ENCODE measurements at places on chromosomes 1 and 21.

- no peak for DNase-seq
Measured at GRCh38 chr1:16418823-16419425, 18.3 kb downstream of the SPATA21 start.

DNA sequence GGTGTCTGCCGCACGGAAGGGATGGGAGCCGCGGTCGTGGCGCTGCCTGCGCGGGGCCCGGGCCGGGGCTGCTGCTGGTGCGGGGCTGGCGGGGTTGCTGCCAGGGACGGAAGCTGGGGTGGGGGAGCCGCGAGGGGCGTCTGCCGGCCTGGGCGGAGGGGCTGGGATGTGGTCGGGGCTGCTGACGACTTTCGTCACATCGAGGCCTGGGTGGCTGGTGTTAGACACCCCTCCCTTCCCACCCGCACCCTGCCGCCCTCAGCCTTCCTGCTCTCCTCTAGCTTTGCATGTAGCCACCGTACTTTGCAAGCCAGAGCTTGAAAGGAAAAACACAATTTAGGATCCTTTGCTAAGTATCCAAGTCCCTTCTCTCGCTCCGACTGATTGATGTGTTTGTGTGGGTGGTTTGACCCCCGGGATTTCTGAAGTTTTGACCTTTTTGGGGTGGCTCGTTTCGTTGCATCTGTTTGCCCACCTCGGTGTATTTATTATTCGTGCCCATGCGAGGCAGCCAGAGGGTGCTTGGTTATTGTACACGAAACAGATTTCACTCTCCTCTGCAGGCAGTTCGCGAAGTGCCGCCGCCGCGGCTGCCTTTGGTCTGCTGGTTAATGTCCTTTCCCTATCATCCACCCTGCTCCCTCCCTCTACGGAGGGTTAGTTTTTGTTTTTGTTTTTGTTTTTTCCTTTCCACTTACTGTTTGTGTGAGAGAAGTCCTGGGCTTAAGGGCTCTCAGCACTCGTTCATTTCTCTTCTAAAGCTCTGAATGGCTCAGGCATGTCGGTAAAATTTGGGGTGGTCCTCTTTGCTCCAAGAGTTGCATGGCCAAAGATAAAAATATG is 868 bp downstream of the C1orf21 start:
- DNase-seq, result peak; percentile 21

GRCh38 chr21:43916691-43917514 is 51.9 kb downstream of the AGPAT3 start:
- no peak for DNase-seq

GRCh38 chr21:21898801-21899200 is 900.6 kb downstream of the NCAM2 start:
- DNase-seq, result no peak

DNA sequence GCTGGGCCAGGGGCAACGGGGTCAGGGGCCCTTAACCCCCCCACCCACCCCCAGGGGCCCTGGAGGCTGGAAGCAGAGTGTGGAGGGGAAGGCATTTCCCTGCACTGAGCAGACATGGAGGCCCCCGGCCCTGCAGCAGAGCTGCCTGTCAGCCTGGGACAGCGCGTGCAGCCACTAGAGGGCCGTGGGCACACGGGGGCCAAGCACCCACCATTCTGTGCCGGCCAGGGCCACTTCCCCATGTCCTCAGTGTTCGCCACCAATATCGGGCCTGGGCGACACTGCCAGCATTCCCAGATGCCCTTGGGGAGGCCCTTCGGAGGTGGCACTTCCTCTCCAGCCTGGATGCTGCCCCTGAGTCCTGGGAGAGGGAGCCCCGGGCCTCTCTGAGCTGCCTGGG is 23.2 kb upstream of the ARHGEF16 start:
- DNase-seq, result no peak

DNA sequence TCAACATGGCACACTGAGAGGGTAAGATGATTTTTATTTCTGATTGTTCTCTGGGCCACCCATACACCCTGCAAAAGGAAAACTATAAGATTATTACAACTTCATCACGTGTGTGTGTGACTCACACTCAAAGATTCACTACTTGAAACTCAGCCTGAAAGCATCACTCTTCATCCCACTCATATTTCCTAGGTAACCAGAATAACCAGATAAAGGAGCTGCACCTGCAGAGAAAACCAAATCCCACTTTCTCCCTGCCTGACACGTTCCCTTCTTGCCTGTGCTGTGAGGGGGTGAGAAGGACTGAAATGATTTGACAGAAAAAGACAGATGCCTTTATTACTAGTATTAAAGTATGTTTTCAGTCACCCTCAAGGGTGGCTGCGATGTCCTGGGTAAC is 131.6 kb downstream of the TGFBR3 start:
- no peak for DNase-seq

- DNase-seq, result peak; percentile 65
Measured at GRCh38 chr21:14383596-14384180, 742 bp upstream of the HSPA13 start.

DNA sequence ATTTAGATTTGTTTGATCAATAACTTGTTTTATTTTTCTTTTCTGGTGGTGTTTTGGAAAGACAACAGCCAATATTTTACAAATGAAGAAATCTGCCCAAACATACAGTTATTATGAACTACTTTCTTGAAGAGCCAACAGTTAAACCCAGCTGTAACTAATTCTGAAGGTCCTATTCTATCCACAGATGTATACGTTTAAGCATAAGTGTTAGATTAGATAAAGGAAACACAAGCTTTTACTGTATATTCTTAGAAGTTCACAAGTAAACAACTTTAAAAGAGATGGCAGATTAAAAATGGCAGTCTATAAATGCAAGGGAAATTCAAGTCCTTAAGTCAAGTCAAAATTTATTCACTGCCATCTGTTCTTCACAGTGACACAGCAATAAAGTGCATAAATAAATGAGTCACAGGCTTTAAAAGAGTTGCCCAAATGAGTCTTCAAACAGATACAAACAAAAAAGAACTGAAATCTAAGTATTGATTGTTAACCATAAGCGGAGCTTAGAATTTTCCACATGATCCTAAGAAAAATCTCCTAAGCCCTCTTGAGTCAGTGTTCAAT is 49.9 kb upstream of the KCNH1 start:
- no peak for DNase-seq

DNA sequence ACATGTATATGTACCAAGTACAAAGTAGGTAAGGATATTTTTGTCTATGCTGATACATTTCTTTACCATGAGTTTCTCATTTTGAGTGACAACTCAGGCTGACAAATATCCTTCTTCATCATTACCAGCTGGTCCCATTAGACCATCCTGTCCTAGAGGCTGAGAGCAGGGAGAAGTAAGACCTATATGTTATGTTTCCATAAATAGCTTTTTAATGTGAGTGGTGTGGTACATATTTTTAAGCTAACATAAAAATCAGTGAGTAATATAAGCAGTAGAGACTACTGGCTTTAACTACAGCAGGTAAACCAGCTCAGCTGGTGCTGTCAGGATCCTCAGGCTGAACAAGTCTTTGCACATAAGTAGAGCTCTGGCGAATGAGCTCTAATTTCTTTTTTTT is 62.4 kb downstream of the CLEC20A start:
- DNase-seq, result no peak

DNA sequence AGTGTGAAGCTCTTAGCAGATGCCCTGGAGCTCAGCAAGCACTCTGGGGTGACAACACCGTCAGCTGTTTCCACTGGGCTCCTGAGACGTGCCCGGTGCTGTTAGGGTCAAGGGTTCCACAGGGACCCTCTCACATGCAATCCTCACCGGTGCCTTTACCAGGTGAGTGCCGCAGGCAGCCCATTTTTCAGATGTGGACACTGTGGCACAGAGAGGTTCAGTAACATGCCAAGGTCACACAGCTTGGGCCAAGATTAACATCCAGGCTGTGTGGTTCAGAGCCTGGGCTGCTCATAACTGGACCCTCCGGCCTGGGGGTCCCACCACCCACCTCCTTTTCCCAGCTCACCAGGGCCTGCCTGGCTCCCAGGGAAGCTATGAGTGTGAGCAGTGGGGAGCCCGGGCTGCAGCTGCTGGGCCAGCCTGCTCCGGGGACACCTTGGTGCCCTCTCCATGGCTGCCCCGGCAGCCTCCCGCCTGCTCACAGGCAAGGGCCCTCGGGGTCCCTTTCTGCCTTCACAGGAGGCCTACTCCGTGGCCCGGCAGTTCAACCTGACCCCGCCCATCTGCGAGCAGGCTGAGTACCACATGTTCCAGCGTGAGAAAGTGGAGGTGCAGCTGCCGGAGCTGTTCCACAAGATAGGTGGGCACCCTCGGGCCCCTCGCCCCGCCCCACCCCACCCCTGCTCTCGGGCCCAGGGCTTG is 49.3 kb downstream of the KCNAB2 start:
- DNase-seq, result no peak

GRCh38 chr1:20829531-20829930 is 42.4 kb upstream of the HP1BP3 start:
- no peak for DNase-seq

- DNase-seq, result no peak
Measured at GRCh38 chr1:58785442-58786058, 1.7 kb upstream of the JUN start.

DNA sequence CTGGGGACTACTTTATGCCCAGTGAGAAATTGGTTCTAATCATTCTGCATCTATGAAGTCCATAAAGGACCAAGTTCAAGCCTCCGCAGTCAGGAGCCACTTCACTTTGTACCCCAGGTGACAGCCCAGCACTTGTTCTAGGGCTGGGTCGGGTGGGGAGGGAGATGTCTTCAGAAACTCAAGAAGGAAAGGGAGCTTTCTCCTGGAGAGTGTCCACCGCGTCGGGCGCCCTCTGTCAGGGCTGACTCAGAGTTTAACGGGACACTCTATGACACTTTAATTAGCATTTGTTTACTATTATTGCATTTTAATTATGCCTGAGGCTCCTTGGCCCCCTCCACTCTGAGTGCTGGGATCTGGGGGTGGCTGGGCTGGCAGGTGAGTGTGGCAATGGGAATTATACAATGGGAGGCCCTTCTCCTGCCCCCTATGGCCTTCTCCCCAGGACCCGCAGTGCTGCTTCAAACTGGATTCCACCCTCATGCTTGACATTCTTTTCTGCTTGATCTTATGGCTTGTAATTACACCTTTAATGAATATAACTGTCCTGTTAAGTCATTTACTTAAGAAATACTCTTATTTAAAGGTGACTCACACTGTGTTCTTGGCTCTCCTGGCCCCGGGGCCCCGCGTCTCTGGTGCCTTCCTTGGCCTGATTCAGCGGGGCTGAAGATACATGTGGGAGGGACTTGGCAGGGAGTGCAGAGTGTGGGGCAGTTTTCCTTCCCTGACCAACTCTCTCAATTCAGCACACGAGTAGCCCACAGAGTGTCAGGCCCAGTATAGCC is 136.6 kb downstream of the PLXNA2 start:
- no peak for DNase-seq

DNA sequence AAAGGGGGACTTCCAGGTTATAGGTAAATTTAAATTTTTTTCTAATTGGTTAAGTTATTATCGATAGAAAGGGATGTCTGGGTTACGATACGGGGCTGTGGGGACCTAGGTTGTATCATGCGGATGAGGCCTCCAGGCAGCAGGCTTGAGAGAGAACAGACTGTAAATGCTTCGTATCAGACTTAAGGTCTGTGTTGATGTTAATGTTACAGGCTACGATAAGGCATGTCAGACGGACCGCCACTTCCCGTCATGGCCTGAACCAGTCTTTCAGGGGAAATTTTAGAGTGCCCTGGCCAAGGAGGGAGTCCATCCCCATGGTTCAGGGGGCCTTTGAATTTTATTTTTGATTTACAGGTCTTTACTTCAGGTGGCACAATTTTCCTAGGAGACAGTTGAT is 16.7 kb downstream of the ABCG1 start:
- no peak for DNase-seq

- DNase-seq, result no peak
Measured at GRCh38 chr21:34582506-34583150, 32.3 kb downstream of the RCAN1 start.

DNA sequence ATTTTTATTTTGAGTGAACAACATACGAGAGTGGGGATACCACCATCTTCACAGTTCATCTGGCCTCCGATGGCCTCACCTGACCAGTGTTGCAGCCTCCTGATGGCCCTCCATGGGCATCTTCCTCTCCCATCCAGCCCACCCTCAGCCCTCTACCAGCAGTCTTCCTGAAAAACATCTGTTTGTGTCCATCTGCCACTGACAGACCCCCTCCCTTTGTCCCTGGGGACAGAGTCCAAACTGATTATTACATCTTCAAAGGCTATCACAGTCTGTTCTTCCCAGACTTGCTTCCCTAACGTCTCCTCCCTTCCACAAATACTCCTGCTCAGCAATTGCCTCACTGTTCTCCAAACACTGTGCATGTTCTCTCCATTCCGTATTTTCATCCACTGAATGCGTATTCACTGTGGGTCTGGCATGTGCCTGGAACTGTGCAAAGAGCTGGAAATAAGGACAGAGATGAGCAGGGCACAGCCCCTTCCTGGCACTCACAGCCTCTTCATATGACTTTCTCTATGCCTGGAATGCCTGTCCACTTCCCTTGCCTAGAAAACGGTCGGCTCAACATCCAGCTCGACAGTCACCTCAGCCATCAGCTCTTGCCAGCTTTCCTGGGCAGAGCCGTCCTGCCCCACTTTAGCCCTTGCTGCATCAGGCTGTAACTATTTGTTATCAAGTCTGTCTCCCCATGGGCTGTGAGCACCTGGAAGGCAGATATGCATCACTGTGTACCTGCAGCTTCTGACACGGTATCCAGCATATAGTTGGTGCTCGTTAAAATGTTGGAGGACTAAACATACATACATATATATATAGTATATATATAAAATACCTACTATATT is 8.3 kb upstream of the ATF3 start:
- DNase-seq, result no peak

- DNase-seq, result no peak
Measured at GRCh38 chr1:24936684-24937083, 6.6 kb upstream of the RUNX3 start.

- DNase-seq, result no peak
Measured at GRCh38 chr1:29324202-29324601, 87.9 kb downstream of the PTPRU start.

GRCh38 chr1:183580281-183580682 is 10.0 kb downstream of the NCF2 start:
- DNase-seq, result peak; percentile 18

GRCh38 chr1:151060007-151060656 is at the start of gene MLLT11:
MLLT11 (plus strand) TSS chr1:151060397; CDS start chr1:151067225, 6,828 bp downstream.
- peak; percentile 48 for DNase-seq

DNA sequence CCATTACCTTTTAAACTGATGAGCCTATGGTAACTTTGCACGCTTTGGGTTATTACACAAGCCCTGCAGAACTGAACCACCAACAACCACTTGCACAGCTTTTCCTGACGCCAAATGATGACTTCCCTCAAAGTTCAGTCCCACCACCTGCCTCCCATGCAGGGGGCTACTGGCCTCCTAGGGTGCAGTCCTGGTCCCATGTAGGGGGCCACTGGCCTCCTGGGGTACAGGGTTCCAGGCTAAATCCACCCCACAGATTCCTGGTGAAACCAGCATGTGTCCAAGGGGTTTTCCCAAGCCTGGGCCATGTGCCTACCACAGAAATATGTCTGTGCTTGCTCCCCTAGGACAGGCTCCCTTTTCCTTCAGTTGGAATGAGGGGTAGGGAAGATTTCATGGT is 73.4 kb upstream of the ZNF678 start:
- no peak for DNase-seq

- no peak for DNase-seq
Measured at GRCh38 chr21:43345746-43346409, 81.1 kb downstream of the SIK1 start.
